ENCODE measurements at places on chromosomes 16 and 17. TPM values are rescaled to one million over a fixed set of nuclear protein-coding genes. Genes with fewer than 3 reads are reported as not detected.

DNA sequence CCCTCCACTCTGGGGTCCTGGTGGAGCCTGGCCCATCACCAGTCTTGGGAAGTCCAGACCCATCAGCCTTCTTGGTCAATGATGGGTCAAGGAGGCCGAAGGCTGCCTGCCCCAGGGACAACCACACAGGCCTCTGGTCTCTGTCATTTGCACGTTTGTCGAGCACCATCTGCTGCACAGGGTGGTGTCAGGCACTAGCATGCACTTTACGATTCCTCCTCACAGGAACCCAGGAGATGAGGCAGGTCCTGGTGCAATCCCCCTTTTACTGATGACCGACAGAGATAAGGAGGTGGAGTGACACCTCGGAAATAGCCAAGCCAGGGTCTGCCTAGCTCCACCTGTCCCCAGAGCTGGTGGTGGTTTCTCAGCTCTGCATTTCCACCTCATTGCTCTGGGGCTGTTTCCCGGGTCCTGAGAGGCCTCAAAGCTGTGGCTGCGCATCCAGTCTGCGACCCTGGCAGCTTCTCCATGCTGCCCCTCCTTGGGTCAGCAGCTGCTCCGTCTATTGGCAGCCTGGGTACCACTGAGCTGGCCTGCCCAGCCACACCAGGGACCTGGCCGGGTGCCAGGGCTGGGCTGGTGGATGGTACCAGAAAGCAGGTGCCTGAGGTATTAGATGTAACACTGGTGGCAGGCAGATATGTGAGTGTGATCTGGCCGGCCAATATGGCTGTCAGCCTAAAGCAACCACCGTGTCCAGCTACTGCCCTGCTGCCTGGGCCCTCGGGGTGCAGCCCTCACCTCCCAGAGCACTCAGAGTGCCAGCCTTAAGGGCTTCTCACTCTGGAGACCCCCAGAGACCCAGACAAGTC is 10.0 kb downstream of the MMP15 start:
- H3K27ac ChIP-seq = no peak overlapping the region
- no peaks in the 10 kb centered on the region for H3K27me3 ChIP-seq
- no peak overlapping the region for H3K4me3 ChIP-seq

- H3K4me3 ChIP-seq = no peak overlapping the region
- H3K27ac ChIP-seq = no peak overlapping the region
- H3K36me3 ChIP-seq = peaks cover 5% of the 10 kb centered on the region
- peaks cover 25% of the 10 kb centered on the region for H3K4me1 ChIP-seq
Observed at GRCh38 chr17:40095944-40096791, 4.2 kb downstream of the NR1D1 start.

GRCh38 chr17:21532763-21533385 is 156.7 kb downstream of the KCNJ12 start:
- no peaks in the 10 kb centered on the region for H3K4me1 ChIP-seq
- peaks cover 16% of the 10 kb centered on the region for H3K36me3 ChIP-seq
- no peak overlapping the region for H3K4me3 ChIP-seq
- no peak overlapping the region for H3K27ac ChIP-seq
- H3K27me3 ChIP-seq = no peaks in the 10 kb centered on the region

GRCh38 chr17:31387438-31387837 is 4.0 kb upstream of the RAB11FIP4 start:
- peaks cover 6% of the 10 kb centered on the region for H3K27me3 ChIP-seq
- no peaks in the 10 kb centered on the region for H3K4me1 ChIP-seq
- no peak overlapping the region for H3K4me3 ChIP-seq
- no peak for DNase-seq
- H3K36me3 ChIP-seq = no peaks in the 10 kb centered on the region
- H3K27ac ChIP-seq = no peak overlapping the region

DNA sequence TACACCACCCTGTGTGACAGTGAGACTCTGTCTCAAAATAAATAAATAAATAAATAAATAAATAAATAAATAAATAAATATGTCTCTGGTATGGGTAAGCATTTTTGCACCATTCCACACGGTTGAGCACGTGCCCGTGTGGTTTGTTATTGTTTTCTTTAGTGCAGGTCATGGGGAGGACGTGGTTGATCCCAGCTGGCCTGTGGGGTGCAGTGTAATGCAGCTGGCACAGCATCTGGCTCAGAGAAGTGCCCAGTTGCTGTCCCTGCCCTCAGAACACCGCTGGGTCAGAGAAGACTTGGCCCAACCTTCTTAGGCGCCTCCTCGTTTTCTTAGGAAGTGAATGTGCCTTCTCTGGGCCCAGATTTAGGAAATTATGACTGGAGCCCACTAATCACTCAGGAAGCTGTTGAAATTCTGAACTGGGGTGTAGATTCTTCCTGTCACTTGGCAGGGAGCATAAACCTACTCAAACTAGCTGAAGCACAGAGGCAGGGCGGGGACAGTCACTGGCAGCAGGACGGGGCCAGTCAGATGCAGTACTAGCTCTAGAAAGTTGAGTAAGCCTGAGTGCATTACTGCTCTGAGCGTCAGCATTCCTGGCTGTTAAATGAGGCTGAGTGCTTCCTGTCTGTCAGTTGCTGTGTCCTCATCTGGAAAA is 85.9 kb downstream of the SNX29 start:
- H3K36me3 ChIP-seq = no peaks in the 10 kb centered on the region
- H3K4me3 ChIP-seq = no peak overlapping the region

DNA sequence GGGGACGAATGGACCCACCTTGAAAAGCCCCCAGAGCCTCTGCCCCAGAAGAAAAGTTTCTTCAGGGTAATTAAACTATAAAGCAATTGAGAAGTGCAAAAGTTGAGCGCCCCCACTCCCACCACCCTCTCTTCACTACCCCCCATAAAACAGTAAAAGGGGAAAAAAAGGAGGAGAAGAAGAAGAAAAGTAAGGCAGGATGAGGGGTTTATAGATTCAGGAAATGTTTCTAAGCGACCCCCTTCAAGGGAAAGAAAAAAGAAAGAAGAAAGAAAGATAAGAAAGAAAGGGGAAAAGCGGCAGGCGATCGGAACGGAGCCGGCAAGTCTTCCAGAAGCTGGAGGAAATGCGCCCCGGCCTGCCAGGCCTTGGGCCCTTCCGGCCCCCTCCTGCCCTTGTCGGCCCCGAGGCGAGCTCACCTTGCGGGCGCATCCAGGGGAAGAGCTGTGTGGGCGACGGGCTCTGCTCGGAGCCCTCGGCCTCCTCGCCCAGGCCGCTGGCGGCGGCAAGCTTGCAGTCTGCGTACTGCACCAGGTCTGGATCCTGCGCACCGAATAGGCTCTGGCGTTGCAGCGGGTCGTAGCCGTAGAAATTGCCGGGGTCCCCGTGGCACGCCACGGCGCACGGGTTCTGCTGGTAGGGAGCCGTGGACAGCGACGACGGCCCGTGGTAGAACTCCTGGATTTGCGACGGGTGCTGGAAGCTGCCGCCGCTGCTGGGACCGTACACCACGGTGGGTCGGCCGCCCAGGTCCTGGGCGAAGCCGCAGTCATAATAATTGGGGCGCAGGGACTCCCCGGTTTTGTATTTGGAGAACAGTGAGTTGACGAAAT is 1.0 kb downstream of the HOXB8 start:
- no peak for DNase-seq
- no peak overlapping the region for H3K4me3 ChIP-seq
- H3K36me3 ChIP-seq = no peaks in the 10 kb centered on the region
- H3K27me3 ChIP-seq = peaks cover 86% of the 10 kb centered on the region
- peaks cover 4% of the 10 kb centered on the region for H3K4me1 ChIP-seq

- peak; percentile 58 for DNase-seq
- no peak overlapping the region for H3K27ac ChIP-seq
- no peak overlapping the region for H3K4me3 ChIP-seq
- no peaks in the 10 kb centered on the region for H3K27me3 ChIP-seq
- H3K36me3 ChIP-seq = no peaks in the 10 kb centered on the region
Observed at GRCh38 chr17:70961341-70961740, 792.0 kb downstream of the KCNJ2 start.

DNA sequence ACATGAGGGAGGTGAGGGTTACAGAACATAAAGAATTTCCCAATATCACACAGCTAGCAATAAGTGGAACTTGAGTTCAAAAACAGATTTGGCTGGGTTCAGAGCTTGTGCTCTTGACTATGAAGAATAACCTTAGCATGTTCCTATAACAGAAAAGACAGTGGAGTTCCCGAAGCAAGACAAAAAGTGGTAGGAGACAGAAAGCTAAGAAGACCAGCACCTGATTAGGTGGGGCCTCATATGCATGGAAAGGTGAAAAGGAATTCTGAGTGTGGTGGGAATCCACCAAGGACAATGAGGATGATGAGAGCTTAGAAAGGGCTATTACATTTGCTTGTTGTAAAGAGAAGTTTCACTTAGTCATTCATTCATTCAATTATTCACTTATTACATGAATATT is 26.6 kb upstream of the CDYL2 start:
- DNase-seq = no peak
- no peak overlapping the region for H3K27ac ChIP-seq
- H3K4me3 ChIP-seq = no peak overlapping the region
- no peaks in the 10 kb centered on the region for H3K4me1 ChIP-seq
- no peaks in the 10 kb centered on the region for H3K36me3 ChIP-seq
- no peaks in the 10 kb centered on the region for H3K27me3 ChIP-seq

TMEM238L gene
- not detected for total RNA-seq

RAB26 gene
- 1.2 TPM for total RNA-seq

ASPHD1 gene
- 43.3 TPM for total RNA-seq

TBC1D3C gene
- total RNA-seq = not detected

ANKS4B gene
- not detected for total RNA-seq

CCL16 gene
- not detected for total RNA-seq

ALG1 gene
- 23.1 TPM for total RNA-seq

KRT24 gene
- total RNA-seq = not detected

INCA1 gene
- total RNA-seq = 0.82 TPM
